ENCODE measurements at places on chromosomes 4 and X.

- DNase-seq = no peak
Observed at GRCh38 chr4:53682196-53682595, 90.9 kb upstream of the LNX1 start.

DNA sequence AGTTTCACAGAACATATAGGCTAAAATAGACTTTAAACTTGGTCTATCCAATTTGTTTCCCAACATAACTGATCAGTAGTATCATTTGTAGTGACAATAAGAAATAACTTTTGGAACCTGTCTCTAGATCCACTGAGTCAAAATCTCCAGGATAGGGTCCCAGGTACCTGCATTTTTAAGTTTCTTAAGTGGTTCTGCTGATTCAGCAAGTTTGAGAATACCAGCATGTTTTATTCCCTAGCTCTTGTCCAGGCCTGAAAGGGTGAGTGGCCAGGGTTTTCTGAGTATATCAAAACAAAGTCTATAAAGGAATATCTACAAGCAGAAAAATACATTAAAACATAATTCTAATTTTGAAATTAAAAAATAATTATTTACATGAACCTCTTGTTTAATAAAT is 573.1 kb upstream of the POU3F4 start:
- no peak for DNase-seq

GRCh38 chr4:47075919-47076318 is 44.6 kb downstream of the GABRB1 start:
- no peak for DNase-seq

DNA sequence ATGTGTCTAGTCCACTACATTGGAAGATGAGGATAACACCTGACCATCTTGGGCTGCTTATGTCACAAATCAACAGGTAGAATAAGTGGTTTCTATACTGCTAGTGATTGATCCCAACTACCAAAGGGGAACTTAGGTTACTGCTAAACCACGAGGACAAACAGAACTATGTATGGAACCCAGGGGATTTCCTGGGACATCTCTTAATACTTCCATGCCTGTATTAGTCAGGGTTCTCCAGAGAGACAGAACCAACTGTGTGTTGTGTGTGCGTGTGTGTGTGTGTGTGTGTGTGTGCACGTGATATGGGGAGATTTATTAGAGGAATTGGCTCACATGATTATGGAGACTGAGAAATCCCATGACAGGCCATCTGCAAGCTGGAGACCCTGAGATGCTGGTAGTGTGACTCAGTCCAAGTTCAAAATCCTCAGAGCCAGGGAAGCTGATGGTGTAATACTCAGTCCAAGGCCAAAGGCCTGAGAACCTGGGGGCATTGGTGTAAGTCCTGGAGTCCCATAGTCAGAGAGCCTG is 16.2 kb upstream of the AFF1 start:
- DNase-seq = no peak

DNA sequence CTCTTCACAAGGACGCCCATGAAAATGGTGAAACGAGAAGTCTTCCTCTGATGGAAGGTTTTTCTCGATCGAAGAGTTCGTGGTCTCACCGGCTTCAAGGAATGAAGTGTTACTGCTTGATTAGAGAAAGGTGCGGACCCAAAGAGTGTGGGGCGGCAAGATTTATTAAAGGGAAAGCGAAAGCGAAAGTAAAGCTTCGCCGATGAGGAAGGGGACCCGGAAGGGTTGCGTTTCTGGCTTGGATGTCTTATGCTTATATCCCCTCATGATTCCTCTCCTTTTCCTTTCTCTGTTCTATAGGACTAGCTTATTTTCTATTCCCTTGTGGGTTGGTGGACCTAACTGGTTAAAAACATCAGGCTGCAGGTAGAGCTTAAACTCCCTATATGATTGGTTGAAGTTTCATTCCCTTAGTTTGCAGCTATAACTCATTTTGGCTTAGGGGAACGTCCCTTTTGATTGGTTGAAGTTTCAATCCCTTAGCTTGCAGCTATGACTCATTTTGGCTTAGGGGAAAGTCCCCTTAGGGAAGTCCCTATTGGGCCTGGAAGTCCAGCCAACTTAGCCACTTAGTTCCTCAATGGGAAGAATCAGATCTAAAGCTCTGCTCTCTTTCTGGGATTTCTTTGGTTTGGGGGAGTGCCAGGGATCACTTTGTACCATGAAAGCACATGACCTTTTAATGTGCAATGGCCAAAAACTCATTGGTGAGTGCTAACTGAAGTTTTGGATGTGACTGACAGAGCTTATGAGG is 1025.0 kb upstream of the PCDH10 start:
- DNase-seq = no peak

- no peak for DNase-seq
Observed at GRCh38 chr4:75985116-75985515, 5.6 kb downstream of the SDAD1 start.

DNA sequence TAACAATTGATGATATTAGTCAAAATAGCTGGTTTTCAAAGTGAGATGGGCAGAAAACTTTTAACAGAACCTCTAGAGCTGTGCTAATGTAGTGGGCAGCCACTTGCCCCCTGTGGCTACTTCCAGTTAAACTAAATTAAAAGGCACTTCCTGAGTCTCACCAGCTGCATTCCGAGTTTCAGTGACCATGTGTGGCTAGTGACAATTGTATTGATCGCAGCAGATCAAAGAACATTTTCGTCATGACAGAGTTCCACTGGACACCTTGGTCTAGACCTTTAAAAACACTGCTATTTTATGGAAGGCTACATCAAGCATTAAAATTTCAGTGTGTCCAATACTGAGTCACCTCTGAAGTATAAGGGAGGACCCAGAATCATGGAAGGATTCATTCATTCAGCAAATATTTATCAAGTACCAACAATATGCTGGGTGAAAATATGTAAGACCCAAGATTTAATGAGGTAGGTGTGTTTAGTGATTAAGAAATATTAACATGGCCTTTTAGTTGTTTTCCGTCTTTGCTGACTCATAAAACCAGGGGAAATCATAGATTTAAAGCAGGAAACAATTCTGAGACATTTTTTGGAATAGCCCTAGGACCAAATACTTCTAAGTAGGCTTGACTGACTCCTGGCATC is 5.1 kb upstream of the FAT1 start:
- no peak for DNase-seq

- no peak for DNase-seq
Observed at GRCh38 chr4:16897991-16898827, at the start of gene LDB2. TSS of gene LDB2 (minus strand) at chr4:16898645.

DNA sequence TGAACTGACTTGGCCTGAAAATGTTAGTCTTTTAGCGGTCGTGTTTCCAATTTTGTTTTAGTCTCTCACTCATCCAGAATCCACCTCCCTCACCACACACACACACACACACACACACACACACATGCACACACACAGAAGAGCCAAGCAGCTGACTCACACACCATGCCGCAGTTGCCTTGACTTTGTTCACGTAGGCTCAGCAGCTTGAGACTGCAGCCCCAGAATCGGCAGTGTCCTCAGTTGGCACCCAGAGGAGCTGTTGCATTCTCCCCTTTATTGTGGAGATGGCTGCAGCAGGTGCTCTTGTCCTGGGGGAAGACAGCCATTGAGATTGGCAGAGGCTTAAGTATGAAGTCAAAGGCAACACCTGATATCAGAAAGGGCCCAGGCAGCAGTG is 20.9 kb upstream of the XPNPEP2 start:
- no peak for DNase-seq

- no peak for DNase-seq
Observed at GRCh38 chr4:159944477-159944876, 841.6 kb downstream of the RAPGEF2 start.

DNA sequence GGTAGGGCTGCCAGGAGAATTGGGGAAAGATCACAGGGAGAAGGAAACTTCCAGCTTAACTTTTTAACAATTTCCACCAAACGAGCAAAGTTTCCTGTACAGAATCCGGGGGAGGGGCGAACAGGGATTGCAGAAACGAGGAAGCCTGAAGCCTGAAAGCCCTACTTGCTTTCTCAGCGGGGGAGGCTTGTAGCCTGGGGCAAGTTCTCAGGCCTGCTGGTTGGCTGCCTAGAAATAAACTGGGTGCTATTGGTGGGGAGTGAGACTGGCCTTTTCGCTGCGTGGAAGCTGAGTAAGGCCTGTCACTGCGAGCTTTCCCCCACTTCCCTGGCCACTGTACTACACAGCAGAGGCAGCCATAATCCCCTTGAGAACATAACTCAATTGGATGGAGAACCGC is 110.8 kb upstream of the ATP8A1 start:
- DNase-seq = no peak

DNA sequence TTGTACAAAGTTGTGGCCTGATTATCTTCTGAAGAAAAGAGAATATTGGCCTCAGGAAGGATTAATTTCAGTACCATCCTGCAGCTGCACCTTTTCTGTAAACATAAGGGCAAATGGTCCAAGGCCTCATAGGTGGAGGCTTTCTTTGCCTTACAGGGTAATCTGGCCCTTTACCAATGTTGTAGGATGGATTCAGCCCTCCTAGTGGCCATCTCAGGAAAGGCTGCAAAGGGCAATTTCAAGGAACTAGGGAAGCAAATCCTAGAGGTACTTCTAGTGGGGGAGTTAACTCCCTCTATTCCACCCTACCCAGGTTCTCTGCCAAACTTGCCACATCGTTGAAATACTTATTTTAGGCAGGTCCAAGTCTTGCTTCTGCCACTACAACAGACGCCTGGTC is 57.6 kb downstream of the UGT2B11 start:
- no peak for DNase-seq

DNA sequence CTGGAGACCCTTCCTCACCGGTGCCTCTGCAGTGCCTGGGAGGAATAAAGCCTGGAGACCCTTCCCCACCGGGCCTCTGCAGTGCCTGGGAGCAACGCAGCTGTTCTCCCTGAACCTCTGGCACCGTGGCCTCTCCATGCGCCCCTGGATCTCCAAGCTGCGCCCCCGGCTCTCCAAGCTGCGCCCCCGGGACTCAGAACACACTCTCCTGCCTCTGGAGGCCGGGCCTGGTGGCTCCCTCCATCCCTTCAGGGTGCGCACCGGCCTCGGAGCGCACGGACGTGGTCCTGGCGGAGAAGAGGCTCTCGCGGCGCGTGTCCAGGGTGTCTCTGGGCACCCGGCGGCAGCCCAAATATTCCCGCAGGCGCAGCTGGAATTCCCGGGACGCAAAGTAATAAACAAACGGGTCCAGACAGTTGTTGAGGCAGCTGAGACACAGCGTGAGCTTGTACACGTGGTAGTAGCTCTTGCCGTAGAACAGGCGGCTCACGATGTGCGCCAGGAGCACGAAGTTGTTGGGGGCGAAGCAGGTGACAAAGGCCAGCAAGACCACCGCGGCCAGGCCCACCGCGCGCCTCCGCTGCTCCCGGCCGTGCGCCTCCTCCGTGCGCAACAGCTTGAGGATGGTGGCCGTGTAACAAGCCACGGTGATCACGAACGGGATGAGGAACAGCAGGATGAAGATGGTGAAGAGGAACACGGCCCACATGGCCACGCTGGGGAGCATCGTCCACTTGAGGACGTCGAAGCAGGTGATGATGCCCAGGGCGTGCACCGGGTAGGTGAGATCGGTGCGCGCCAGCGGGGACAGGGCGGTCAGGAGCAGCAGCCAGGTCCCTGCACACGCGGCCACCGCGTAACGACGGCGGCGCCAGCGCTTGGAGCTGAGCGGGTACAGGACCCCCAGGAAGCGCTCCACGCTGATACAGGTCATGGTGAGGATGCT is 12.8 kb upstream of the ASMTL start:
- no peak for DNase-seq

- no peak for DNase-seq
Observed at GRCh38 chr4:169229571-169230028, 41.2 kb downstream of the SH3RF1 start.

DNA sequence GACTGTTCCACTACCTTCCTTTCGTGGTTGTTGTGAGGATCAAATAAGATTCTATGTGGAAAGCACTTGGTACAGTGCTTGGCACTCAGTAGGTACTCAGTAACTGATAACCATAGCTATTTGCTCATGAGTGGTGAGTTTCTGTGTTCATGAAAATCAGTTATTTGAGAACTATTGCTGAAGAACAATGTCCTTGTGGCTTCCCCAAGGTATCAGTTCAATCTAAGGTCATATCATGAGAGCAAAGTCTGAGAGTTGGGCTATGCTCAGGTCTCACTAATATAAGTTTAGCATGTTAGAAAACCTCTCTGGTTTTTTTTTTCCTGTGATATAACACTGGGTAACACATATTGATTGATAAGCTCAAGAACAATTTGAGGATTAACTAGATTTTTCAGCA is 147.8 kb downstream of the GRIA3 start:
- DNase-seq = no peak

DNA sequence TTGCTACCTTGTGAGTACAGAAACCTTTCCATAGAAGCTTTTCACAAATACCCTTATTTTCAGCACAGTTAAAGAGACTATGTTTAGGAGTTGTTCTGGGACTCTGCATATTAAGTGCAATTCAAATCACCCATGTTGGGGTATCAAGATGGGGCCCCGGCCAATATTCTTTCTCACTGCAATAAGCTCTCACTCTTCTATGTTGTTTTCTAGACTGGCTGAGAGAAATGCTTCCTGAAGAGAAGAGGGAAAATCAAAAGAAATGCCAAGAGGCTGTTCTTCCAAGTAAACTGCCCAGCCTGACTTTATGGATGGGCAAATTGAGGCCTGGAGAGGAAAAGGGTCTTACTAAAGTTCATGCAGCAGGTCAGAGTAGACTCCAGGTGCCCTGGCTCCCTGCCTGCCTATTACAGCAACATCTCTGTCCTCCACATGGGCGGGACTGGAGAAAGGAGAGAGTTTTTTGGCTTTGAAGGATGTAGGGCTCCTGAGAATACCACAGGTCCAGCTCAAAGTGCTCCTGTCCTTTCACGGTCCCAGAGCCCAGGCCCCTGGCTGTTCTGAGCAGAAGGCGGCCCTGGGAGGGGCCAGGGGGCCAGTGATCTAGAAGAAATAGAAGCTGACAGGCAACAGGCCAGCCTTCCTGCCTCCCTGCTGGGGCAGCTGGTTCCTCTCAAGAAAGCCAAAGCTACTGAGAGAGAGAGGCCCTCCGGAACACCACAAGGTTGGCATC is 745 bp upstream of the IQSEC2 start:
- DNase-seq = no peak

DNA sequence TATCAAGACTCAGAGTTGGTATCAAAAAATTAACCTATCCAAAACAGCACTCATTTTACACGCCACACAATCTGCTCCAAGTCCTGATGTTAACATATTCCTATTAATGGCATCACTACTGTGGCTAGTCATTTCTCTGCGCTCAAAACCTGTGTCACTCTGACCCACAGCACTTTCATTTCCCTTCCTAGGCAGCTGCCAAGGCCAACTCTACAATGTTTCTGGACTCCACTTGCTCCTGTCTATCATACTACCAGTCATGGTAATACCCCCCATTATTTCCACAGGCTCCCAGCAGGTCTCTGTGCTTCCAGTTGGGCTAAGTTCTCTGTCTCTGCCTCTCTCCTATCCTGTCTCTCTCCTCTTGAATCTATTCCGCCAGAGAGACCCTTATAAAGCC is 323.6 kb downstream of the NR3C2 start:
- DNase-seq = no peak

DNA sequence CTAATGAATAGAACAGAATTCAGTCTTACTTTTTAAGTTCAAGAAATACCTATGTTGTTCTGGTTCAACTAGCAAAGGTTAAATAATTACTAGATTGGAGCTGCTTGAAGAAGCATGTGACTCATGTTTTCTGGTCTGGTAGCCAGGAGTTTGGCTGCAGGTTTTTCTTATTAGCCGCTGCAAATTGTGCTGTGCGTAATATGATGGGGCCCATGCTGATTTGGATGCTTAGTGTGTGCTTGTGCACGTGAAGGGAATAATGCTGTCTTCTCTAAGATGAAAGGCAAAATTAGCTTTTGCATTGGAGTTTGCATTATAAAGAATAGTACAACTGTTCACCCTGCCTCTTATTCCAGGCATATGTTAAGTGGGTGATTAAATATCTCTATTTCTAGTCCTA is 219.6 kb downstream of the SNCA start:
- DNase-seq = no peak

GRCh38 chr4:138912704-138913340 is 102.8 kb upstream of the NOCT start:
- DNase-seq = no peak

Measured in T-helper 2 cell (primary cell).